GM23338 (cell line): ENCODE measurements at places on chromosomes 7 and 10. TPM values are rescaled to one million over a fixed set of nuclear protein-coding genes. Genes with fewer than 3 reads are reported as not detected.

DNA sequence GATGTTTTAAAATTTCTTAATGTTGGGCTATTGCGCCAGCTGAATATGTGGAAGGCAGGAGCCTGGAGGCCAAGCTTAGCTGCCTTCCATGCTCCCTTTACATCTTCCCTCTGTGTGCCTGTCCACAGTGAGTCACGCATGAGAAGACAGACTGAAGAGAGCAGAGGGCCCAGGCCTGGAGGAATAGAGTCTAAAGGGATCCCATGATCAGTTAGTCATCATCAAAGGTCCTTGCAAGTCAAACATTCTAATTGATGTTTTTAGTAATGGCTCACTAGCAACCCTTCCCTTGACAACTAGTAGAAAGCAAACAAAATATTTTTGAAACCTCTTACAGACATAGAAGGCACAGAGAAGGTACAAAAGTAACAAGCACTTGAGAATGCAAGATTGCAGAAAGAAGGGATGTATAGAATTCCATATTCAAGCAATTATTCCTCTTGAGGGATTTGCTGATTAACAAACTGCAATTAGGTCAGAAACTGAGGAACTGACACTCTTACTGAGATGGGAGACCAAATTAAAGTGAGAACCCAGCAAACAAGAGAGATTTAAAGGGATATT, 30.7 kb upstream of the APBB1IP start:
- no peak for DNase-seq

GRCh38 chr7:44622342-44623151, 16.1 kb downstream of the OGDH start:
- no peak for DNase-seq

- DNase-seq = peak; percentile 55
These were observed 82.3 kb downstream of the HTR7 start for GRCh38 chr10:90775351-90776028.

DNA sequence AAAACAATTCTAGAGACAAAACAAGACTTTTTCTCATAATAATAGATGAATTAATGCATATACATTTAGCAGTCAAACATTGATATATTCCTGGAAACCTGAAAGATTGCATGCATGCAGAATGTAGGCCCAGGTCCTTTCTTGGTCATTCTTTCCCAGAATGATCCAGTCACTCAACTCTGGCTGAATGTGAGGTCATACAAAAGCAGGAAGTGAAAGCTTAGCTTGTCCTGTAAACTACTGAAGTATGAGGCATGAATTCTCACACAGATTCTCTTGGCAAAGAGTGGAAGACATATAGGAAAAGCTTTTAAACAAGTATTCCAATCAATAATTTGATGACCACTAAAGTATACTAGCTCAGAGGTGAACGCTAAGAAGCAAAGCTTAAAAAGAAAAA, 253.9 kb downstream of the PPP1R3A start:
- DNase-seq = no peak

GRCh38 chr7:31107106-31108090, 55.3 kb downstream of the ADCYAP1R1 start:
- DNase-seq = no peak

- no peak for DNase-seq
These were observed 237.1 kb upstream of the FAM3C start for GRCh38 chr7:121633186-121633585.

GRCh38 chr10:97497572-97498075, 598 bp downstream of the MMS19 start:
- peak; percentile 79 for DNase-seq

- DNase-seq = no peak
These were observed 78.7 kb upstream of the ARHGAP21 start for GRCh38 chr10:24802378-24802777.

DNA sequence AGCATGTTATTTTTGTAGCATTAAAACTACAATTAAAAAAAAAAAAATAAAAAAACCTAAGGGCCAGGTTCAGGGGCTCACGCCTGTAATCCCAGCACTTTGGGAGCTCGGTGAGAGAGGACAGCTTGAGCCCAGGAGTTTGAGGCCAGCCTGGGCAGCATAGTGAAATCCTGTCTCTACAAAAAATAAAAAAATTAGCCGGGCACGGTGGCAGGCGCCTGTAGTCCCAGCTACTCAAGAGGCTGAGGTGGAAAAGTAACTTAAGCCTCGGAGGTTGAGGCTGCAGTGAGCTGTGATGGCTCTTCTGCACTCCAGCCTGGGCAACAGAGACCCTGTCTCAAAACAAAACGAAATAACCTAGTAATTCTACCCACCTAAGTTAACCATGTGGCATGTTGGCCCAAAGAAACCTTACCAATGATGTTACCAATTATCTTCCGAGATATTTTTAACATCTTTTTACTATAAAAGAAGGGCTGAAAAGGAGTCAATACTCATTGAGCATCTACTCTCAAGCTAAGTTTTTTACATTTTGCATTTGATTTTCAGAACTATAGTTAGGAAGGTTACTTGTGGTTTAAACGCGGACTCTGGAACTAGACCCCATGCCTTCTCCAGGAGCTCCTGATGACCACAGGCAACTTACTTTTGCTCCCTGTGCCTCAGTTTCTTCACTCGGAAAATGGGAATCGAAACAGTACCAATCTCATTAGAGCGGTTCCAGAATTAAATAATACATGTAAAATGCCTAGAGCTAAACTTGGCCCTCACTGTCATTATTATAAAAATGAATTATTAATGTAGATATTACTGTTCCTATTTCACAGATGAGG, 1.4 kb downstream of the ITGB1 start:
- DNase-seq = no peak

DNA sequence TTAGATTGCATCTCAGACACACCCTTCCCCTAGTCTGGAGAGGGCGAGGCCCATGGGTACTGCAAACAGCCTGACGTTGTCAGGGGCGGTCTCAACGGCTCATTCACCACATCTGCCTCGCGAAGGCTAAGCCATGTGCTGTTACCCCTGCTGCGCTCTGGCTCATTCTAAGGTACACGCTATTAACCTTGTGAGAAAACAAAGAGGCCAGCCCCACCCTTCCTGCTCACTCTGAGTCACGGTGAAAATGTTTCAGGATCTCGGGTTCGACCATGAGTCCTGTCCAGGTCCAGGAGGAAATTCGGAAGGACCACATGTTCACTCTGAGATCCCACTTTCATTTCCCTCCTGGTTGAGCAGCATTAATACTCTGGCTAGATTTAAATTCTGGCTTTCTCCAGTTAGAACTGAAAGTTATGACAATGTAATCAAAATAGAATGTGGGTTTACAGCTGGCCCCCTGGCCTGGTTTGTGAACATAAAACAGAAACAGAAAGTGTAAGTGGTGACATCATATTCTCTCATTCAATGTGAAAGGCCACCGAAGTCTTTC, 55.2 kb downstream of the EGFR start:
- peak; percentile 28 for DNase-seq

DNA sequence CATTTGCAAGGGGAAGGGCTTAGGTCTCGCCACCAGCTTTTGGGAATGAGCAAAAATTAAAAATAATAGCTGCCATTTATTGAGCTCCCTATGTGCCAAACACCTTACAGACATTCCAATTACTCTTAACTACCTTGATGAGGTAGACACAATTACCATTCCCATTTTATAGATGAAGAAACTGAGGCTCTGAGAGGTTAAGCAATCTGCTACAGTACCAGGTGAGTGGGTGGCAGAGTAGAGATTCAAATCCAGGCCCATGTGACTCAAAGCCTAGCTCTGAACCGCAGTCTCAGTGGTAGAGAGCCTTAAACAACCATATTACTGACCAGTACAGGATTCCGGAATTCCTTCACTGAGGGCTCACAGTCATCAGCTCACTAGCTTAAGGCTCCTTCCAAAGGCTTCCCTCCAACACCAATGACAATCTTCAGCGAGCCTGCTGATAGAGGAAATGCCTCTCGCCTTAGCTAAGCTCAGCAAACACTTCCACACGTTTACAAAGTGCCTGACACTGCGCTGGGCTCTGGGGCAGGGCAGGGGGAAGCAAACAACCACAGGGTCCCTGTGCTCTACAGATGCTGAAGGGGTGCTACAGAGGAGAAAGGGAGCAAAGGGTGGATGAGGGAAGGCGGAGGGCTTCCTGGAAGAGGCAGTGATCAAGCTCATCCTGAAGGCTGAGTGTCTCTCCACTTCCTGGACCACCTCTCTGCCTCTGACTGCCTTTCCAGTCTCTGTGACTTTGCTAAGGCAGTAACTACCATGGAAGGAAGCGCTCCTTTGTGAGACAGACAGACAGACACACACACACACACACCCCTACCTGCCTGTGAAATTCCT, 7.4 kb downstream of the LRRC20 start:
- DNase-seq = no peak

GRCh38 chr10:95246582-95247051, 44.2 kb downstream of the PDLIM1 start:
- DNase-seq = peak; percentile 96

- DNase-seq = no peak
These were observed 80.3 kb upstream of the MTPN start for GRCh38 chr7:136057509-136057908.

- no peak for DNase-seq
These were observed 442.4 kb downstream of the TYW1 start for GRCh38 chr7:67438913-67439505.

GRCh38 chr10:89644967-89645741, at the start of gene PANK1:
PANK1 (minus strand) TSS chr10:89645242; CDS start chr10:89644891, 351 bp downstream.
- peak; percentile 84 for DNase-seq

DNA sequence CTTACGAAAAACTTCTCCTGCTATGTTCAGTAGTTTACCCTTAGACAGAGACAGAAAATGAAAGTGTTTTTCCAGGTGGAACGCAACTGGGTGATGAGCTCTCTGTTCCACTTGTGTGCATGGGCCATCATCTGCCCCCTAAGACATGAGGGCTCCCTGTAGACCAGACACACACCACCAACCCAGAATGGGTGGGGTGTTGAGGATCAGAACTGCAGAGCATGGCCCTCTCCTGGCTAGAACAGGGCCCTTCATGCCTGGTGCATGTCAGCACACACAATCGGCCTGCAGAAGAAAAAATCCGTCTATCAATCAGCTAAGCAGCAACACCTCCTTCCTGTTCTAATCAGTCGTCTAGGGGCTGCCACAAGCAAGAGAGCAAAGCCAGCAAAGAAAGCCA, 186.2 kb upstream of the INHBA start:
- no peak for DNase-seq

- no peak for DNase-seq
These were observed 12.3 kb downstream of the BMPER start for GRCh38 chr7:33917661-33918060.

DNA sequence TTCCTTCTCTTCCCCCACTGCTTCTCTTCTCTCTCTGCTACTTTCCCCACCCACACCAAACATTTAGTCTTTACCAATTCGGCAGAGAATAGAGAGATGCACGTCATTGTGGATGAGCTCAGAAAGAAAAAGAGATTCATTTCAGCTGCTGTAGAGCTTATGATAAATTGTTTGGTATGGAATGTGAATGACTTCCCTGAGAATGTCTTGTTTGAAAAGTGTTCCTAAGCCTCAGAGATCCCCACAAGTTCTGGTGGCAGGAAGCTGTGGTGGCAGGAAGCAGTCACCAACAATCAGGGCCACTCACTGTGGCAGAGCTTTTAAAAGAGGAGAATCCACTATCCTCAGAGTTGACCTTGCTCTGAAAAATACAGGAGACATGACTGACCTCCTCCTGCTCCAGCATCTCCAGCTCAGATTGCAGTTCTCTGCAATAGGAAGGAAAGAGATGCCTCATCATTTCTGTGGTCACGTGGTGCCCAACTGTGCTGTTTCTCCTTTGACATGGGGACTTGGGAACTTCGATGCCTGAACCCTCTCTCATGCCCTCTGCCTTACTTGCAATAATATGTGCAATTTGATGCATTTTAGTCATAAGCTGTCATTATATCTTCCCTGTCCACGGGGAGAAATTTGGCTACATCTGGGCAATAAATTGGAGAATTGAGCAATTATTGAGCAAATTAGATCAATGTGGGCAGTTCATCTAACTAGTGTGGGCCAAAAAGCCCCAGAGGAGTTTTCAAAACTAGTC, 76.5 kb downstream of the BMPER start:
- no peak for DNase-seq

GRCh38 chr10:33133557-33133956, 175.5 kb upstream of the ITGB1 start:
- DNase-seq = no peak

DNA sequence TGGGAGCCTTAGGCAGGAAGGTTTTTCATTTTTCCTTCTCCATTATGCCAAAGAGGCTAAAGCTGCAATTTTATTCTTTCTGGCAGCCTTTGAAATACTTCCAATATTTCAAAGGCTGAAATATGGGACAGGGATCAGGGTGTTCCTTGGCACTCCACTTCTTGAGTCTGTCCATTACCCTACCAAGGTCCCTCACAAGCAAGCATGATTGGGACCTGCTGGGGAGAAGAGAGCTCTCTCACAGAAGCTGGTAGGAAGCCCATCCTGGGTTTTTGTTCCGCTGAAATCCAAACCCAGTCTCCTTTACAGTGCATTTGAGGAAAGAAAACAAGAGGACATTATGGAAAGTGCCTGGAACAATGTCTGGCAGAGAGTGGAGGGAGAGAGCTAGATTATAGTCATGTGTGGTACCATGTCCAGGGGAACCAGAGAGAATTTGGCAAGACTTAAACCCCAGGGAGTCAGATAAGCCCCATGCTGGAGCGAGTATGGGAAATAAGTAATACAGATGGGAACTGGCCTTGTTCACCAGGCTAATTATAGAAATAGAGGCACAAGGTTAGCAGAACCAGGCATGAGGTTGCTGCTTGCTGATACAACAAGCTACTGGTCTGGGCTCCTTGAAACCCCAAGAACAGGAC, 104.7 kb downstream of the LSM5 start:
- no peak for DNase-seq

The PDZD7 gene
- total RNA-seq = 1.7 and 2.3 TPM in 2 replicates

The PTPRZ1 gene
- total RNA-seq = 230 and 238 TPM in 2 replicates

The C7orf57 gene
- 0.42 and 1.6 TPM in 2 replicates for total RNA-seq

The ZRANB1 gene
- total RNA-seq = 26.7 and 27.8 TPM in 2 replicates

The GATAD1 gene
- total RNA-seq = 27.9 and 30.8 TPM in 2 replicates

The ZKSCAN5 gene
- 10.2 and 13.4 TPM in 2 replicates for total RNA-seq

The CCDC7 gene
- total RNA-seq = 0.47 and 0.83 TPM in 2 replicates

The GRM8 gene
- total RNA-seq = 2.0 and 6.6 TPM in 2 replicates

The ZNF789 gene
- 13.8 and 14.2 TPM in 2 replicates for total RNA-seq
